Thymus (tissue), 14 donors: ENCODE measurements at places on chromosomes 3 and 15. TPM values are rescaled to one million over a fixed set of nuclear protein-coding genes. Genes with fewer than 3 reads are reported as not detected.

DNA sequence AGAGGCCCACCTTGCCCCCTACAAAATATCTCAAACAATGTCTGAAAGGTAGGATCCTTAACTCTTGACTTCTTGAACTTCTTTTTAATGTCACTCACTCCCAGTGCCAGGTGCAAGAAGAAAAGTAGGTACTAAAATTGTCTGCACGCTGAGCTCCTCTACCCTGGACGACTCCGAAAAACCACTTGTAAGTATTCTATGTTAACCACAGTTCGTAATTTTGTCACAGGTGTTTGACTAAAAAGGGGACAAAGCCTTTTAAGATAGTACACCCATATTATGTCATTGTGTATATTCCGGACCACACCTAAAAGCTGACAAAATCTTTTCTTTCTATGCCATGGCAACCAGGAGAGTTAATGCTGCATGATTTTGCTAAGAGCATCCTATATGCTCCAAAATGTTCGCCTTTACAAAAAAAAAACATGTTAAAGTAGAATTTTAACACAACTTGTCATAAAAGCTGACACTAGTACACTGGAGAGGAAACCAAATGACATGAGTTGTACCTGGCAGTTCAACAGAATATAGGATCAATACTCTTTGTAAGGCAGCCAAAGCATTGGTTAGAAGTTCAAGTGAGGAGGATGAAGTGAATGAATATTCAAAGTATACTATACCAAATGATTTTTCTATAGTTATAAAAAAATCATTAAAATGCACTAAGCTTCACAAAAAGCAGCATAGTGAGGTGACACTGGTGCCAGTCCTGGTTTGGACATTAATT is 210.5 kb downstream of the FOXP1 start:
- peak; percentile 75 for DNase-seq

- DNase-seq, result no peak
Observed at GRCh38 chr3:32815841-32816438, 1.9 kb upstream of the TRIM71 start.

DNA sequence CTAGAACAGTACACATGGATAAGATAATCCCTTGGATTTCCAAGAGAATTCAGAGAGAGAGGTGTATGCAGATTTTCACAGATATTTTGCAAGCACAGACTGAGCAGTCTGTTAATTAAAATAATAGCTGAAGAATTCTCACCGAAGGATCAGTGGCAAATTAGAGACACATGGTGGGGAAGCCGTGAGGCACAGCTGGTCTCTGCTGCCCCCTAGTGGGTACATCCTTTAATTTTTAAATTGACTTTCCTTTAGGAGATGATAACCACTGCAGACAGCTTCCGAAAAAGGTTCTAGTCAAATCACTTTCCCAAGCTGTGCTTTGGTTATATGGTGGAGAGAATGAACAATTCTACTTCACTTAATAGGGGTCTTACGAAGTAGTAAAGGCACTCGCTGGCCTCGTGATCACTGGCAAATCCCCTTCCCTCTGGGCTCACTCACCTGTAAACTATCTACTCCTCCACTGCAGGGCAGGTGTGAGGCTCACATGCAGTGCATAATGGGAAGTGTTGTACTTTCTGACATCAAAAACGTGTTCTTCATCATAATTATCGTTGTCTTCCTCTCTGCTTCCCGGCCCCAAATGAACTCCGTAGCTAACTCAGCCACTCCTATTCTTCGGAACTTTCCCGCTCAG is 19.5 kb downstream of the MESD start:
- DNase-seq, result peak; percentile 54

DNA sequence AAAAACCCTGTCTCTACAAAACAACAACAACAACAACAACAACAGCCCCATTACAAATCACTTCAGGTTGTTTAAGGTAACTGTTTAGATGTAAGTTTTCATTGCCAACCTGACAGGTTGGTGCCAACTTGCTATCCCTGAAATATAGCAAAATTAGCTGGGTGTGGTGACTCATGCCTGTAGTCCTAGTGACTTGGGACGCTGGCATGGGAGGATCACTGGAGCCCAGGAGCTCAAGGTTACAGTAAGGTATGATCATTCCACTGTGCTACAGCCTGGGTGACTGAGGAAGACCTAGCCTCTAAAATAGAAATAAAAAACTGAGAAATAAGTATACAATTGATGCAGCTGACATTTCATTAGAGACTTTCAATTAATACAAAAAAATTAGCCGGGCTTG is 36.0 kb upstream of the CDAN1 start:
- no peak for DNase-seq

DNA sequence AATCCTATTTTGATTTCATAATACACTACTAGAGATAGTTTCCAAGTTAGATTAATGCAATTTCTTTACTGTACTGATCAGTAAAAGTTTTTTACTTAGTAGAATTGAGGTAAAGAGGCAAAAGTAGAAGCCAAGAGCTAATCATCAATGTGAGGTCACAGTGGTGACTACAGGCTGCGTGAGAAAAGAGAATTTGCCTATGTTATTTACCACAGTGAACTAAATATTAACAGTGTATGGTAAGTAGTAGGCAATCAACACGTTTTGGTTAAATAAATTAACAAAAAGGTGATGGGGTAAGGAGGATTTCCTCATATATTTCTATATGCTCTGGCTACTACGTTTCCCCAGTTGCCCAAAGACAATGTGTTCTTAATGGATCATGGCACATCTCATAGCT is 202.2 kb upstream of the CMC1 start:
- DNase-seq, result no peak

DNA sequence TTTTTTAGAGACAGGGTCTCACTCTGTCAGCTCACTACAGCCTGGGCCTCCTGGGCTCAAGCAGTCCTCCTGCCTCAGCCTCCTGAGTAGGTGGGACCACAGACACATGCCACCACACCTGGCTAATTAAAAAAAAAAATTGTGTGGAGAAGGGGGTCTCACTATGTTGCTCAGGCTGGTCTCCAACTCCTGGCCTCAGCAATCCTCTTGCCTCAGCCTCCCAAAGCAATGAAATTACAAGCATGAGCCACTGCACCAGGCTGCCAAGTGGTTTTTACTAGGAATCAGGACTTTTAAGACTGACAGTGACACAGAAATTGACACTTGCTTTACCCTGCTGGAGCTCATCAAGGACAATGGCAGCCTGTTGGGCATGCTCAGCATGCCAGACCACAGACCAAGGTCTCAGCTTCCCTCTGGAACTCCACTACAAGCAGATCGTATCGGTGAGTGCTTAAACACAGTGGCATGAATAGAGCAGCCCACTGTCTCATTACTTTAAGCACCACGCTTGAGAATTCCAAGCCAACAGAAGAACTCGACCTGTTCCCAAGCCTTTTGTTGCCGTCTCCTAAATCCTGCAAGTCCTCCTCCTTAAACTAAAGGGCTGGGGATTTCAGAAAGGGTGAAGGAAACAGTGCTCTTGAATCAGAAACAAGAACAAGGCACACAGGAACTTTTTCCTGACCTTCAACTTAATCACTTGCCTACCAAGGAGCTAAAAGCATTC is 41.4 kb downstream of the EOMES start:
- DNase-seq, result no peak

The SOX2 gene
- 0.42 TPM for total RNA-seq

The INSYN1 gene
- total RNA-seq, result 0.61 TPM

The HCLS1 gene
- total RNA-seq, result 128 TPM

The CDHR4 gene
- total RNA-seq, result not detected

The SPINK8 gene
- total RNA-seq, result not detected
